ENCODE measurements at places on chromosomes 5 and 9.

- no peak for DNase-seq
Observed at GRCh38 chr9:113609562-113610318, 146.2 kb downstream of the RGS3 start.

DNA sequence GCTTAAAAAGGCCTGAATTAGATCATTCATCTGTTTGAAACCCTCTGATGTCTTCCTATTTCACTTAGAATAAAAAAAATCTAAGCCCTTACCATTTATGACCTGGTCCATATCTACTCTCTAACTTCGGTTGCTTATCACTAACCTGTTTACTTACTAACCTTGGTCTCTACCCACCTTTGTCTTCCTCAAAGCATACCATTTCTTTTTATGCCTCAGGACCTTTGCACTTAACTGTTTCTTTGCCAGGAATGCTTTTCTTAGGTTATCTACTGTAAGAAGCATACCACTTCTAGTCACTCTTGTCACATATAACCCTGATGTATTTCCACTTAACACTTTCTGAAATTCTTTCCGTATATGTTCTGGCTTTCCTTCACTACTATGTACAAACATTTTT, 67.0 kb downstream of the UHRF2 start:
- no peak for DNase-seq

GRCh38 chr5:88979726-88980125, 96.7 kb upstream of the MEF2C start:
- no peak for DNase-seq

DNA sequence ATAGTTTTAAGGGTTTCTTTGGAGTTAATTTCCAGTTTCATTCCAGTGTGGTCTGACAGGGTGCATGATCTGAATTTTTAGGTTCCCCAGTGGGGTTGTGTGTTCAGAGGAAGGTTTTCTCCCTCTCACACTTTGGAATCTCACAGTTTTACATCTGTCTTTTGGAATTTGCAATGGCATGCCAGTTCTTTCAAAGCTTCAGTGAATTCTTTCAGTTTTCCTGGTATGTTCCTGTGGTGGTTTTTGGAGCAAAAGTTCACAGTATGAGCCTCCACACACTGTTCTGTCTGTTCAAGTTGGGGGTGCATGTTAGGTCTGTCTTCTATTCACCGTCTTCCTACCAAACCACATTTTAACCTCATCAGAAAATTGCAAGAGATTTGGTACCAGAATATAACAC, 624.2 kb downstream of the KCTD16 start:
- no peak for DNase-seq

DNA sequence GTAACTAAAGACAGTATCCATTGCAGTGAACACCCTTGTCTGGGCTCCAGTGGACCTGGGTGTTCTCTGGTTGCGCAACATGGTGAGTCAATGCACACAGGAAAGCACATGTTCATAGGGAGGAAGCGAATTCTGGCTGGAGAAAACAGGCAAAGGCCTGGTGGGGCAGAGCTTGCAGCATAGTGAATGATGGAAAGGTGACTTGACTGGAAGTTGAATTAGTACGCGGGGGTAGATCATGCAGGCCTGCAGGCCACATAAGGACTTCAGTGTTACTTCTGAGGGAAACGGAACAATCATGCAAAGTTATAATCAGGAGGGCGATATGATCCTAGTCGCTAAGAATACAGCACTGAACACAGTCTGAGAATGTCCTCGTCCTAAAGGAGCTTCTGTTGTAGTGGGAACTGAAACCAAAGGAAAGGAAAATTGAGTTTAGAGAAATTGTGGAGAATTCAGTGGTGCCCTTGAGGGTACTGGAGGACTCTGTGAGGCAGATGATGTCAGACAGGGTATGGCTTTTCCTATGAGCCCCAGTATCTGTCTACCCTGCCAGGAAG, 71.9 kb upstream of the RANBP3L start:
- no peak for DNase-seq

DNA sequence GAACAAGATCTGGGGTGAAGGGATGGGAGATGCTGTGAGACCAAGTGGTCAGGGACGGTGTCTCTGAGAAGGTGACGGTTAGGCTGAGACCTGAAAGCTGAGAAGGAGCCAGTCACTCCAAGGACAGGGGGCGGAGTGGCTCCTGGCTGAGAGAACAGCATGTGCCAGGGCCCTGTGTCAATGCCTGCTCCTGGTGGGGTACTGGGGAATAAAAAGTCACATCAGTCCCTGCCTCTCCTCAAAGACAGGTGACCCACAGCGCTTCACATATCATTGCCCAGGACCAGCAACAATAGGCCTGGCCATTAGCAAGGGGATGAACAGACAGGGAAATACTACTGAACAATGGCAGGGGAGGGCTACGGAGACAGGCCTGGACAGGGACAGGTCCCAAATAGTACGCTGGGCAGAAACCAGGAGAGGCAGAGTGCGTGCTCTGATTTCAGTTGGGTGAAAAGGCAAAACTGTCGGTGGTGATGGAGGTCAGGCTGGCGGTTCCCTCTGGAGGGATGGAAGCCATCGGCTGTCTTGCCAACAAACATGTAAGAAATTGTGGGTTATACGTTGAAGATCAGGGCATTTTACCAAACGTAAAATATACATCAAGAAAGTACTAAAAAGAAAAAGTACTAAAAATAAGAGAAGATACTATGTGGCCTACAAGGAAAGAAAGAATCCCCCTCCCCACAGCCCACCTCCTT, 64.3 kb downstream of the C9orf50 start:
- DNase-seq, result no peak

- no peak for DNase-seq
Observed at GRCh38 chr9:116700882-116701865, 14.1 kb downstream of the TRIM32 start.

GRCh38 chr9:131069699-131070098, 26.6 kb upstream of the AIF1L start:
- no peak for DNase-seq

- DNase-seq, result no peak
Observed at GRCh38 chr5:151497391-151498002, 50.1 kb downstream of the SLC36A1 start.

GRCh38 chr9:116144555-116144954, 9.0 kb upstream of the PAPPA start:
- no peak for DNase-seq

- no peak for DNase-seq
Observed at GRCh38 chr9:69357030-69357775, 32.2 kb downstream of the ENTREP1 start.

DNA sequence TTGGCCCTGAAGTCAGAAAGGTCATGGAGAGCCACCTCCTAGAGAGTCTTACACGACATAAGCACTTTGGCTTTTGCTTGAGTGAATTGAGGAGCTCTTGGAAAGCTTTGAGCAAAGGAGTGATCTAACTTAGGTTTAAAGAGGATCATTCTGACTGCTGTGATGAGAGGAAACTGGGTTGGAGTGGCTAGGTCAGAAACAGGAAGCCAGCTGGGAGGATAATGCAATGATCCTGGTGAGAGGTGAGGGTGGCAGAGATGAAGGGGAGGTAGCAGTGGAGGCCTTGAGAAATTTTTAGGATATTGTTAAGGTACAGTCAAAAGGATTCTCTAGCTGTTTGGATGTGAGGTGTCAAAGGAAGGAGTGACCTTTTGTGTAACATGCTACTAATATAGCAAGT, 32.2 kb upstream of the ROPN1L start:
- DNase-seq, result no peak

- DNase-seq, result no peak
Observed at GRCh38 chr5:176413255-176413565, 3.1 kb downstream of the CLTB start.

DNA sequence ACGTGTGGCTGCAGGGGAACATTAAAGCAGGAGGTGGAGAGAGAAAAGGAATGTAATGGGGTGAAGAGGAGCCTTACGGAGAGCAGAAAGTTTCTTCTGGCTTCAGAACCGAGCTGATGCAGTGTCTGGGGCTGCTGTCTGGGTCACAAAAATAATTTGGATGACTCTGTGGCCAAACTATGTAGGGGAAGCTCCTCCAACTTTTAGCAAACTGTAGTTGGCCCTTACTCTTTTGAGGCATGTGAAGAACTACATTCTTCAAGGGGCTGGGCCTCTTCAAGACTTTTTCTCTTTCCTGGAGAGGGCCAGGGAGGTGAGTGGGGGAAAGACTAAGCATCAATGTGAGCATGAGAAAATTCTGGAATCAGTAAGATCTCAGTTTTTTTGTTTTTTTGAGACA, 31.9 kb upstream of the SPARC start:
- no peak for DNase-seq

GRCh38 chr5:68673106-68673822, 420.6 kb upstream of the SLC30A5 start:
- no peak for DNase-seq

DNA sequence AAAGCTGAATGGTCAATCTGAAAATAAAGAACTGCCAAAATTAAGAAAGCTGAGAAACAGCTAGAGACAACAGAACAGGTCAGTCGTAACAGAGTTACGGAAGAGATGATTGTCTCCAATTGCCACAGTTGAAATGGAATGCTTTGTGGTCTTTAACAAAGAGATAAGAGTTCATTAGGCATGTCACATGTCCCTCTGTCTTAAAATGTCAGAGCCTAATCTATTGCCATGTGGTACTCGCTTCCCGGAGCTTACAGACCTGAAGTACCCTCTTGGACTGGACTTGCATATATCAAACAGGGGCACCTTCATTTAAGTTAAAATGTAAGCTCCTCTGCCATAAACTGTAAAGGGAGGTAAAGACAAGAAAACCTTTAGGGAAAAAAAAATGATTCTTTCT, 19.7 kb downstream of the TTC39B start:
- no peak for DNase-seq

GRCh38 chr5:124040799-124041198, 528.8 kb downstream of the CSNK1G3 start:
- no peak for DNase-seq

- no peak for DNase-seq
Observed at GRCh38 chr5:137921931-137922330, 32.7 kb downstream of the PKD2L2 start.

DNA sequence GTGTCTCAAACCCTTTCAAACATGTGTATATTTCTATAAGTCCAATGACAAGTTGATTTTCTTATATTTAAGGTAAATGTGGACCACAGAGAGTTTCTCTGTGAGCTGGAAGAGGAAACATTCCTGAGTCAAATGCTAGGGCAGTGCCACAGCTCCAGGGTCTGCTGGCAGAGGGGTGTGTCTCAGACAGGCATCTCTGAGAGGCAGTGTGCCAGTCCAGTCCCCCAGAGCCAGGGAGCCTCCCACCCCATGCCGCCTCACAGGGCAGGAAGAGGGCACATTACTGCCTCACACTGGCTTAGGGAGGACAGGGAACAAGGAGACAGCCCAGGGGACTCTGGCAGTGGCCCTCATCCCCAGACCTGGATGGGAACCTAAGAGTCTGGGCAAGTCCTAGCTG, 120.2 kb downstream of the TENT4A start:
- no peak for DNase-seq

GRCh38 chr5:126100767-126101166, 322.4 kb upstream of the GRAMD2B start:
- DNase-seq, result no peak

All from activated T-helper 1 cell treated with Interleukin-2 at 50 U/mL for 16 hours (primary cell).